ENCODE measurements at places on chromosomes 6 and 20.

GRCh38 chr6:138004430-138005287 is 102.6 kb downstream of the PERP start:
- no peak for DNase-seq

GRCh38 chr6:74857157-74857556 is 348.7 kb downstream of the COL12A1 start:
- DNase-seq = no peak

DNA sequence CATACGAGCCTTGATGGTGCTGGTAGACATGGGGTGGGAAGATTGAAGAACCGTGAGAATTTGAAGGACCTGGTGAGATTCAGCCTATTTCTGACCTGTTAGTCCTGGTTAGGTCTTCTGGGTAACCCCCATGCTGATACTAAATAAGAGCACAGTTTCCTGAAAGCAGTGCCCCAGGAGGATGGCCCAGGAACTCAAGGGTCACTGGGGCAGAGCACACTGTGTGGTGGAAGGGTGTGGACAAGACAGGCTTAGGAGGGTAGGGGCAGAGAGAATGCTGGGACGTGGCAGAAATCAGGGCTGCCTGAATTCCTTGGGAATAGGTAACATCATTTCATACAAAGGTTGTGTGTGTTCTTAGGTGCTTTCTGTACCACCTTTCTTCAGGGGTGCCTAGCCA is 31.9 kb upstream of the ENPP1 start:
- DNase-seq = no peak

- no peak for DNase-seq
Measured at GRCh38 chr6:80182308-80182707, 75.8 kb downstream of the BCKDHB start.

DNA sequence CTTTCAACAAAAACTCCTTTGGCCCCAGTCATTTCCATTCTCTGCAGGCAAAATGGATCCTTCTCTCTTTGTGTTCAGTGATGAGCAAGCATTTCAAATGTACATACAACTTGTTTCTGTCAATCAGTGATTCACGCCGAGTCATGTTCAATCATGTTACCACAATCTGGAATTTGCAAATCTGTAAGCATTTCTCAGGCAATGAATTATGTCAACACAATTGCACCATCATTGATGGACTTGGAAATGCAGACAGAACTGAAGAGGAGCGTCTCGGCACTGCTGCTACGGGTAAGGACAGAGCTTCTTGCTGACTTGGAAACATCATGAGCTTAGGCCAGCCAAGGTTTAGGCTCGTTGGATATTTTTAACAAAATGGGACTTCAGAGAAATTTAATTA is 132.8 kb upstream of the AGPAT4 start:
- DNase-seq = no peak

GRCh38 chr6:34232901-34233300 is 3.8 kb upstream of the HMGA1 start:
- DNase-seq = no peak

DNA sequence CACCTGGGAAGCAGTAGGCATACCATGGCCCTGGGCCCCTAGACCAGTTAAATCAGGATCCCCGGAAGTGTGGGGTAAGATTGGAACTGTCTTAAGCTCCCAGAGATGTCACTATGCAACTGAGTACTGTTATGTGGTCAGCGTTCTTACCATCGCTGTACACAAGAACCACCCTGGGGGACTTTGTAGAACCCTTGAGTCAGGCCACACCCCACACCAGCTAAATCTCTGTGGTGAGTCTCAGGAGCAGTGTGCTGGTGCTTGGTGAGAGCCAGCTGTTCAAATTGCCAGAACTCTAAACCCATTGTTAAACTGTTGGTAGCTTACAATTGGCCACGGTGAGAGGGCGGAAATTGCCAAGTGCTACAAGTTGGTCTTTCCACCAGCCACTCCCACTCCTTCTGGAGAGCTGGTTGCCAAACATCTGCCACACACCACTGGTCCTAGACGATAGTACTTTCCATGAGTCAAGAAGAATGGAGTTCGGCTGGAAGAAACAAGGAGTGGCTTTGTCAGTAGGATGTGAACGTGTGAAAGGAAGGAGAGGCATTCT is 80.5 kb upstream of the SYNDIG1 start:
- no peak for DNase-seq

DNA sequence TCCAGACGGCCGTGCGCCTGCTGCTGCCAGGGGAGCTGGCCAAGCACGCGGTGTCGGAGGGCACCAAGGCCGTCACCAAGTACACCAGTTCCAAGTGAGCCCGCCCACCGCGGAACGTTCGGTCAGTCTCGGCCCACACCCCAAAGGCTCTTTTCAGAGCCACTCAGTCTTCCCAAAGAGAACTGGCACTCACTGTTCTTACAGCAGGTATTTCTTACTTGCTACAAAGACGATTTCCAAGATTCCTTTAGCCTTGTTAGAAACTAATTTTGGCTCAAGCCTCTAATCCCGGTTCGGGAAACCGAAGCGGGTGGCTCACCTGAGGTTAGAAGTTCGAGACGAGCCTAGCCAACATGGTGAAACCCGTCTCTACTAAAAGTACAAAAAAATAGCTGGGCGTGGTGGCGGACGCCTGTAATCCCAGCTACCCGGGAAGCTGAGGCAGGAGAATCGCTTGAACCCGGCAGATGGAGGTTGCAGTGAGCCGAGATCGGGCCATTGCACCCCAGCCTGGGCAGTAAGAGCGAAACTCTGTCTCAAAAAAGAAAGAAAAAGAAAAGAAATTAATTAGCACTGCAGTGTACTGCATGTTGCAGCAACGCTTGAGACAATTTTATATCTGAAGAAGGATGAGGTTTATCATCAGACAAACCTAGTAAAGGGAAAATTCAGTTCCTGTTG is 73.1 kb downstream of the OR2B2 start:
- no peak for DNase-seq

GRCh38 chr6:128493877-128494276 is 26.5 kb downstream of the PTPRK start:
- DNase-seq = no peak

DNA sequence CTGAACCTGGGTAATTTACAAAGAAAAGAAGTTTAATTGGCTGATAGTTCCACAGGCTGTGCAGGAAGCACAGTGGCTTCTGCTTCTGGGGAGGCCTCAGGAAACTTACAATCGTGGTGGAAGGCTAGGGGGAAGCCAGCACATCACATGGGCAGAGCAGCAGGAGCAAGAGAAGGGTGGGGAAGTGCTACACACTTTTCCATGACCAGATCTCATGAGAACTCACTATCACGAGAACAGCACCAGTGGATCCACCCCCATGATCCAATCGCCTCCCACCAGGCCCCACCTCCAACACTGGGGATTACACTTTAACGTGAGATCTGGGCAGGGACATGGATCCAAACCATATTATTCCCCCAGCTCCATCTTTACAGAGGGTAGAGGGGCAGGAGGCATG is 166.4 kb downstream of the NFATC2 start:
- no peak for DNase-seq

DNA sequence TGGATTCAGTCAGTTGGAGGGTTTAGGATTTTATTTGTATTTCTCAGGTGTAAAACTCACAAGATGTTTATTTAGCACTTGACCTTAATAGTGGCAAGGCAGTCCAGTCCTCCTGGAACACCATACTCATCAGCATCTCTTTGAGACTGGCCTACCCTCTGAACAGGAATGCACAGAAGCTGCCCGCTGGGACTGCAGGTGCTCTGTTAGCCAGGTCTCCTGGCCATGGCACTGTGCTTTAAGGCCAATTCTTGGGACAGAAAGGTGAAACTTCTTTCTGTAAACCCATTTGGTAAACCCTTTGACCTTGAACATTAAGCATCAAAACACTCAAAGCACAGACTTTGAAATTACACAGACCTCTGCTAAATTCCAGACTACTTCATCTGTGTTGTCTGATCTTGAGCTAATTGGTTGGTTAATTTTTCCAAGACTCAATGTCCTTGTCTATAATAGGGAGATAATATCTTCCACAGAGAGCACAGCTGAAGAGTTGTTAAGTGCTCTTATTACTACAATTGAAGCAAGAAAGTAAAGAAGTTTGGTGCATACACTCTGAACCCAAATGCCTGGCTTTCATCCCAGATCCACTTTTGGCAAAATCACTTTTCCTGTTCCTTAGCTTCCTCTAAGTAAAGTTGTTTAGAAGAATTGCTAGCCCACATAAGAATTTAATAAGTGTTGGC is 54.9 kb upstream of the NT5E start:
- no peak for DNase-seq

DNA sequence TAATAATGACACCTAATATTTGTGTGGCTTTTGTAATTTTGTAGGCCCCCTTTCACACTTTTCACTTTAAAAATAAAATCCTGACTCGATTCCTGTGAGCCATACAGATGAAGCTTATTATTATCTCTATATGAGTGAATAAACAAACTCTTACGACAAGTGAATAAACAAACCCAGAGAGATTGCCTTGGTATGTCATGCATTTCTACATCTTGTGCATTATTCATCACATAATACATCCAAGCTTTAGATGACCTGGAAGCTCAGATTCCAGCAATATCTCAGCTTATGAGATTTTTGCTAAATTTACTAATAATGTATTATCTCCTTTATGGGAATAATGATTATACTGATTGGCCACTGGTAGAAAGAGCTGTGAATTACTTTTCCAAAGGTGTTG is 248.2 kb downstream of the TBX18 start:
- no peak for DNase-seq

DNA sequence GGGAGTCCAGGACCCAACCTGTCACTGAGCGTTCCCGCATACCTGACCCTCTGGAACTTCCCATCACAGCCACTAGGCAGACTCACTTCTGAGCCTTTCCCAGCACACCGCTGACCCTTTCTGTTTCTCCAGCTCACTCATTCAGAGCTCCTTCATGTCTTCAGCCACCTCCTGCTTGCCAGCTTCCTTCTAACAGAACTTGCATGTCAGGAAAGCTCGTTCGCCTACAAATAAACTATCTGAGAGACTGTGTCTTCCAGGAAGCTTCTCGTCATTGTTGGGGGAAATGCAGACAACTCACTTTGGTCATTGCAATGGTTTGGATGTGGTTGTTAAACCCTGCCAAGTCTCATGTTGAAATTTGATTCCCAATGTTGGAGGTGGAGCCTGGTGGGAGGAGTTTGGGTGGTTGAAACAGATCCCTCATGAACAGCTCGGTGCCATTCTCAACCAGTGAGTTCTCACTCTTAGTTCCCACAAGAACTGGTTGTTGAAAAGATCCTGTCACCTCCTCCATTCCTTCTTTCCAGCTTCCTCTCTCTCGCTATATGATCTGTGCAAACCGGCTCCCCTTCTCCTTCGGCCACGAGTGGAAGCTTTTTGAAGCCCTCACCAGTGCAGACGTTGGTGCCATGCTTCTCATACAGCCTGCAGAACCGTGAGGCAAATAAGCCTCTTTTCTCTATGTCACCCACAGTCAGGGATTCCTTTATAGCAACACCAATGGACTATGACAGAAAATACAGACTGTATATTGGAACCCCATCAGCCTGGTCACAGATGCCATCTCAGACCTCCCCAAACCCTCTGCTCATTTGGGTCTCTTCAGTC is 1.4 kb upstream of the MUC21 start:
- DNase-seq = no peak

DNA sequence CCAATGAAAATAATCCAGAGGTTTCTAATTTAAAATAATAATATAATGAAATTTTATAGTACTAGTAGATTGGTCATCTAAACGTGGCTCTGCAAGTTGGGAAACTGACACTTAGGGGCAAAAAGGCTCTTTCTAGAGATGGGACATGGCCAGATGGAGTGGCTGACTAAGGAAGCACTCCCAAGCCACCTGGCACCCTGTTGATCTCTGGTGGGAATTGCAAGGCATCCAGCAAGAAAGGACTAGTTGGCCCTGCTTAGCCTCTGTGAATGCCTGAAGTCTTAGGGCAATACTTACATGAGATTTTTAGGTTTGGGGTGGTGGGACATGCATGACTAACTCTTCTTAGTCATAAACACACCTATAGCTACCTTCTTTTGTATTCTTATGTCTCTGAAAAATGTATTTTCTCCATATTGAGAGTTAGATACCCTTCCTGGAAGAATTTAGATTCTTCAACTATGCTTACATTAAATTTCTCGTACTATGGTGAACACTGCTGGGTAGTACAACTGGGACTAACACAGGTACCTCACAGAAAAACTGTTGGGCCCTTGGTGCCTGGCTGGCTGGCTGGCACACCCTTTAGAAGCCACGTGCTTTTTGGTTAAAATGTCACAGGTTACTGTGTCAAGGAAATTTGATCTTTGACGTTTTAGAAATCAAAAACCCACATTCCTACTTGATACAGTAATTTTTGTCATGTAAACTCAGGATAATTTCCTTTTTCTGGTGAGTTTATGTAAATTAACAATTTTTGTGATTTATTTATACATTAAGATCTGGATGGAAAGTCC is 25.0 kb upstream of the SH3BGRL2 start:
- no peak for DNase-seq

GRCh38 chr20:22408521-22409402 is 175.6 kb downstream of the FOXA2 start:
- no peak for DNase-seq

- no peak for DNase-seq
Measured at GRCh38 chr6:32387589-32388340, 16.1 kb upstream of the TSBP1 start.

DNA sequence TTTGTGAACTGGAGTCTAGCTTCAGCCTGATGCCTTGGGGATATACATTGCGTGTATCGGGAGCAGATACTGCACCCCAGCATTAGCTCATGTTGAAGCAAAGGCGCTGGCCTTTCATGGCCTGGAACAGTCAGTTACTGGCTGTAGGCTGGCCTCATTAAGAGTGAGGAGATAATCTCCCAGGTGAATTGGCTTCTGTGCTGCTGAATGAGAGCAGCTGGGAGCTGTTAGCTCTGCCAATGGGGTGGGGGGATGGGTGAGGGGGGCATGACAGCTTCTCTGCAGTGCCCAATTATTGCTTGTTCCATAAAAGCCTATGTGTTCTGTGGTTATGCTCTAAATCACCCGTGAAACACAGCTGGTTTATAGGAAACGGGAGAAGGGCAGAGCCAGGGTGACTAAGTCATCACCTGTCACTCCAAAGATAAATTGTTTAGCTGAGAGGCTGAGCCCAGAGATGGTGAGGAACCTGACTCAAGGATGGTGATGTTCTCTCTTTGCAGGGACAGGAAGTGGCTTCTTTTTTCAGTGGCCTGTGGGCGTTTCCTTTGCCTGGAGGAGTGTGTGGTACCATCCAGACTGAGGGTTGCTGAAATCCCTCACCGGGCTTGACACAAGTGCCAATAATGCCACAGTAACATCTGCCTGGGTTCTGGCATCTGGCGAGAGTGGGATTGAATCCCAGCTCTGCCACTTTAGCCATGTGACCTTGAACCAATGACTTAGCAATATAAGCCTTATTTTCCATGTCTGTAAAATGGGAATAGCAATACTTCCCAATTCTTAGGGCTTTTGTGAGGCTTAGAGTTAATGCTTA is 170.8 kb downstream of the BCAS1 start:
- peak; percentile 43 for DNase-seq

- no peak for DNase-seq
Measured at GRCh38 chr6:147154454-147154853, 49.8 kb upstream of the STXBP5 start.
